ENCODE measurements at places on chromosomes 13 and 19.

DNA sequence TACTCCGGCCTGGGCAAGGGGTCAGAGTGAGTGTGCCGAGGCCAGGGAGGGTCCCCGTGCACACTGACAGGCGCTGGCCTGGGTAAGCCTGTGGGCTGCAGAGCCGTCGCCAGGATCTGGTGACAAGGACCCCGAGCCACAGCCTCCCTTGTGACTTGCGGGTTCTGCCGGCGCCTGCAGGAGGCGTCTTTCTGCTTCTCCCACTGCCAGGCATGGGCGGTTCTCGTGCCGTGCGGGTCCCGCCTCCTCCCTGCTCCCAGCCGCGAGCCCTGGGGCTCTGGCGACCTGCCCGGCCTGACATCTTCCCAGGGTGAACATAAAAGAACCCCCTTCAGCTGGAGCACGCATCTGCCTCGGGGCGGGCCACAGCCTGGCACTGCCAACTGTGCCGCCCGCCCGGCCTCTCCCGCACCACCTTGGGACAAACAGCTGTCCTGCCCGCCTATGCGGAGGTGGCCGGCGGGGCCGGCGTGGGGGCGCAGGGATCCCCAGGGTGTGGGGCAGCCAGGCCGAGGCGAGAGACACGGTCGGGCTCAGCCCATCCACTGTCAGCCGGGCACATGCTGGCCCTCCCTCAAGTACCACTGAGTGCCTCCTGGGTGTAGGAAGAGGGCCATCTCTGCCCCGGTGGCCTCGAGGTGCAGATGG is 1.5 kb upstream of the HCN2 start:
- DNase-seq = peak; percentile 67

GRCh38 chr13:81610644-81611043 is 1269.7 kb upstream of the SPRY2 start:
- DNase-seq = no peak

- no peak for DNase-seq
Observed at GRCh38 chr13:30850867-30851211, 55.2 kb upstream of the MEDAG start.

DNA sequence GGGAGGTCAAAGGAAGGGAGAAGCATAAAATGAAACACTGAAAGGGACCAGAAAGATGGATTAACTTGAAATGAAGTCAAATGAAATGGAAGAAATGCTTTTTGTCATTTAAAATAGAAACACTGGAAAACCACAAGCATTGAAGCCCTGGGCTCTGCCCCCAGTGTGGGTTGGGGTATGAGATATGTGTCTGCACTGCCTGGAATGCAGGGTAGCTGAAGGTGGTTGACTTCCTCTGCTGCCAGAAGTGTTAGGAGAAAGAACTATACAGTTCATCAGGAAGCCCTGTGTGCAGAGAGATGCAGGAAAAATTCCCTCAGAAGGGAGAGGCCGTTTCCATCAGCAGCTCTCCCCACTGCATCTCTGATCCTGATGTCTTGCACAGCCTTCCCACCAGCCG is 69.2 kb downstream of the DHRS12 start:
- no peak for DNase-seq

- no peak for DNase-seq
Observed at GRCh38 chr13:24012648-24013047, 115.3 kb upstream of the C1QTNF9B start.

GRCh38 chr13:110475550-110476219 is 85.8 kb downstream of the RAB20 start:
- DNase-seq = no peak

DNA sequence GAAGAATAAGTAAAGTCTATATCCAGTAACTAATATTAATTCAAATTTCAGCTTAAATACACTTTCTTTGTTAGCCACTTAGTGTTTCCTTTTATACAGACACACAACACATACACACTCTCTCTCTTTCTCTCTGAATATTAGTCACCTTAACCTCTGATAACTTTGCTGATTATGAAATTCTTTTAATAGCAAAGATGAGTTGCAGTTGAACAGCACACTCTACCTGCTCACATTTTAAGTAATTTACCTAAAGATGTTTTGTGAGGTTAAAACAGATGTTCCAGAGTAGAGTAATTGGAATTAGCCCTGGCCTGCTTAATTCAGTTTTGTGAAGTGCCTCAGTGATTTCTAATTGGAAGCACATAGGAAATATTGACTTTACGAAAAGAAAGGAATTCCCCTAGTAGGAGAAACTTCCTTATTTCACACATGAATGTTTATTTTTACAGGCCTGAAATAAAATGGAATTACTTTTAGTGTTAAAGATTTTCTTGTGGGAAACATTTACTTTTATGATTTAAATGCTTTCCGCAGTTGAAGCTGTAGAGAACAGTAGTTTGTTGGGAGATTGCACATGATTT is 184.3 kb downstream of the MYO16 start:
- no peak for DNase-seq

DNA sequence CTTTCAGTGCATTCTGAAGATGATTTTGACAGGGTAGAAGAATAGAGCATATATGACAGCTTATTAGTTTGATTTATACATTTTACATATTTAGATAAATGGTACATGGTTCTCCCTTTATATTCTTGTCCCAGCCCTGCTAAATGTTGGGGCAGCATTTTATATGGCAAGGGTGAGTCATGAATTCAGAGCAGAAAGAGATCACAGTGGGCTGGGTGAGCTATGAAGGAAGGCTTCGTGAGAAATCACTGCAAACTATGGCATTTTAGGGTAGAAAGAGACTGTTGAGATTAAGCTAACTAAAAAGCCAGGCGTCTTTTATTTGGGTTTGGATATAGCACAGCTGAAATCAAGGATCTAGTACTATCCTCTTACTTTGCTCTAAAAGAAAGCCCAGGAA is 23.9 kb upstream of the METTL21C start:
- no peak for DNase-seq

GRCh38 chr13:27483421-27483820 is 33.1 kb upstream of the MTIF3 start:
- no peak for DNase-seq

DNA sequence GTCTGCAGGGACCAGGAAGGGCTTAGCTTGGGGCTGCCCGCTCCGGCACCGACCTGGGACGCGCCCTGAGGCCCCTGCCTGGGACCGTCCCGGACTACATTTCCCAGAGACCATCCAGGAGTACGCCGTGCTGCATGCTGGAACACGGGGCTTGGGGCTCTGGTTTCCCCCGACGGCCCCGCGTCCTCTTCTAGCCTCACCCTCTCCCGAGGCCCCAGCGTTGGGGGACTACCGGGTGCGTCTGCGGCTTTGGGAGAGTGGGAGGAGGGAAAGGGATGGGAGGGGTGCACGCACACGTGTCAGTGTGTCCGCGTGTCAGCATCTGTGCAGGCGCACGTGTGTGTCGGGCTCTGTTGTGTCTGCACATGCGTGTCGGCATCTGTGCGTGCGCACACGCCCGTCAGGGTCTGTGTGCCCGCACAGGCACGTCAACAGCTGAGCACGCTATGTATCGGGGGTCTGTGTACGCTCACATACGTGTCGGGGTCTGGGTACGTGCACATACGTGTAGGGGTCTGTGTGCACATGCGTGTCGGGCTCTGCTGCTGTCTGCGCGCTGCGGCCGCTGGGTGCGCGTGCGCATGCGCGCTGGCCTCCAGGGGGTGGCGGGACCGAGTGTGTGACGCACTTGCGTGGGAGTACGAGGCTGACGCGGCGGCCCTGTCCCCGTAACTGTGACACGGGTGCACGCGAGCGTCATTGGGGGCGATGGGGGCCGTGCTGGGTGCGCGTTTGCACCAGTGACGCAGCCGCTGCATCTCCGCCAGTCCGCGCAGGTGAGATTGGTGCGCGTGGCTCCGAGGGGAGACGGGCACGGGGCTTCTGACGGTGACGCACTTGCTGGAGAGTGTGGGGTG is at the start of gene ZNF331:
TSS of gene ZNF331 (plus strand) at position 625 of the 857 bp plus-strand sequence. CDS start 31,232 bp downstream, outside the sequence.
- DNase-seq = peak; percentile 81

DNA sequence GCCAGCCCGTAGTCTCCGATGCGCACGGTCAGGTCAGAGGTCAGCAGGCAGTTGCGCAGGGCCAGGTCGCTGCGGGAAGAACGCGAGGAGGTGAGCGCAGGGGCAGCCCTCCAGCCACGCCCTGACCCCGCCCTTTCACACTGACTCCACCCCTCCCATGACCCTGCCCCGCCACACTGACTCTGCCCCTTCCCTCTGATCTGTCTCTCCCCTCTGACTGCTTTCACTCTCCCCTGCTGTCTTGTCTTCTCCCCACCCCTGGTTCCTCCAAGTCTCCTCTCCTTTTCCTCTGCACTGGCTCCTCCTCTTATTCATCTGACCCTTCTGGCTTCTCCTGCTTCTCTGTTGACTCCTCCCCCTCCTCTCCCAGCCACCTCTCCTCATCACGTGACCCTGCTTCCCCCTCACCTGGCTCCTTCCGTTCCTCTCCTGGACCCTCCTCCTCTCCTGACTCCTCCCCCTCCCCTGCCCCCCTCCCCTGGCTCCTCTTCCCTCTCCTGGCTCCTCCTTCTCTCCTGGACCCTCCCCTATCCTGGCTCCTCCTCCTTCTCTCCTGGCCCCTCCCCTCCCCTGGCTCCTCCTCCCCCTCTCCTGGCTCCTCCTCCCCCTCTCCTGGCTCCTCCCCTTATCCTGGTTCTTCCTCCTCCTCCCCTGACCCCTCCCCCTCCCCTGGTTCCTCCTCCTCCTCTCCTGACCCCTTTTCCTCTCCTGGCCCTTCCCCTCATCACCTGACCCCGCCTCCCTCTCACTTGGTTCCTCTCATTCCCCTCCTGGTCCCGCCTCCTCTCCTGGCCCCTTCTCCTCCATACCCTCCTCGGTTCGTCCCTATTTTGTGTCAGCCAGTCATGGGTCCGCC is 9.9 kb downstream of the LMTK3 start:
- peak; percentile 44 for DNase-seq

- peak; percentile 67 for DNase-seq
Observed at GRCh38 chr19:2150794-2151338, 500 bp downstream of the AP3D1 start.

DNA sequence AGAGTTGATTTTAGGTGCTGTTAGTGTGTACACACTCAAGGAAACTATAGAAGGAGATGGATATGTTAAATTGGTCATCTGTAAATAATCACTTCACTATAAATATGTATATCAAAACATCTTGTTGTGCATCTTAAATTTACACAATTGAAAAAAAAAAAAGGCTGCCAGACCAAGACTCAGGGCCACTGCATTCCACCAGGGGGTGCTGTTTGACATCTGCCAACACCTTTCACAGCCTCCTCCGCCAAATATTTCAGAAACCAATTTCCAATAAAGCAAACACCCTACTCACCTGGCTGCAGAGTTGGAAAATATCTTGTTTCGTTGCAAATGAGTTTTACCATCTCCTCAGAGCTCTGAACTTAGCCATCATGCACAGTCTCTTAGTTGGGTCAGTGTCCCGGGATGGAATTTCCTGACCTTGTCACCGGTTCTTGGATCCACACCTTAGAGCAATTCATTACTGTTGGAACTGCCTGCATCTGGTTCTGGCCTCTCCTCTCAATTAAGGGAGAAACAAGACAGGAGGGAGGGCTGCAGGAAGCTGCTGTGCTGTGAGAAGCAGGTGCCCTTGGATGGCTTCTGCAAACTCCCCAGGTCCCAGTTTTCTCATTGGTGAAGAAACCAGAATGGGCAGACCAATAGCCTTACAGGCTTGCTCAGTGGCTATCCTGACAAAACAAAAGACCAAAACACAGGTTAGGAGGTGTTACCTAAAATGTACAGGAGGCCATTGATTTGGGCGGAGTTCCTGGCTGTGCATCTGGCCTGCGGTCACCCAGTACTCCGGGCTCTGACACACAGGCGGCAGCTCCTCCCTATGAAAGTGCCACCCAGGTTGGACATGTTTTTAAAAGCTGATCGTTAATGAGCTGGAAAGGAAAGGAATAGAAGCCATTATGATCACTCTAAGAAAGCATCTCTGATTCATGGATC is 746.6 kb downstream of the UQCRFS1 start:
- DNase-seq = peak; percentile 74

All from CD4-positive, alpha-beta T cell (primary cell).